ENCODE measurements at places on chromosomes 6 and 20.

DNA sequence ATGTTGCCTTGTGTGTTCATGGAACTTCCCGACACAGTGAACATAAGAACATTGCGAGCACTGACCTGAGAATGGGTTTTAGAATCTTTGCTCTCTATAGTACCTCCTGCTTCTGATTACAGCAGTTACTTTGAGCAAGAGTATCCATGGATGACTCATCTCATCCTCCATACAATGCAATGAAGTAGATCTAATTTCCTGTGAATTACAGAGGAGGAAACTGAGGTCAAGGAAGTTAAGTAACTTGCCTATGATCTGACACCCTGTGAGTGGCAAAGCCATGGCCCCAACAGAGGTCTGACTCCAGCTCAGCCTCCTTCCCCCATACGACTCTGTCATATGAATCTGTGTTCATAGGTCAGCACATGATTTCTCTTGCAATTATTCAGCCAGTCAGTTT lies 518.1 kb downstream of the TFAP2A start:
- no peak for DNase-seq

GRCh38 chr6:112153926-112154607 lies 66.7 kb downstream of the FAM229B start:
- no peak for DNase-seq

- DNase-seq: no peak
These were observed 6.5 kb downstream of the IRF4 start for GRCh38 chr6:398065-398464.

GRCh38 chr6:167829513-167829912 lies 2.8 kb downstream of the AFDN start:
- no peak for DNase-seq

GRCh38 chr6:163252061-163252591 lies 162.4 kb upstream of the QKI start:
- DNase-seq: peak; percentile 3

- DNase-seq: no peak
These were observed 1.5 kb upstream of the SLA2 start for GRCh38 chr20:36647196-36648121.

GRCh38 chr20:24664266-24664986 lies 195.0 kb downstream of the SYNDIG1 start:
- DNase-seq: no peak

DNA sequence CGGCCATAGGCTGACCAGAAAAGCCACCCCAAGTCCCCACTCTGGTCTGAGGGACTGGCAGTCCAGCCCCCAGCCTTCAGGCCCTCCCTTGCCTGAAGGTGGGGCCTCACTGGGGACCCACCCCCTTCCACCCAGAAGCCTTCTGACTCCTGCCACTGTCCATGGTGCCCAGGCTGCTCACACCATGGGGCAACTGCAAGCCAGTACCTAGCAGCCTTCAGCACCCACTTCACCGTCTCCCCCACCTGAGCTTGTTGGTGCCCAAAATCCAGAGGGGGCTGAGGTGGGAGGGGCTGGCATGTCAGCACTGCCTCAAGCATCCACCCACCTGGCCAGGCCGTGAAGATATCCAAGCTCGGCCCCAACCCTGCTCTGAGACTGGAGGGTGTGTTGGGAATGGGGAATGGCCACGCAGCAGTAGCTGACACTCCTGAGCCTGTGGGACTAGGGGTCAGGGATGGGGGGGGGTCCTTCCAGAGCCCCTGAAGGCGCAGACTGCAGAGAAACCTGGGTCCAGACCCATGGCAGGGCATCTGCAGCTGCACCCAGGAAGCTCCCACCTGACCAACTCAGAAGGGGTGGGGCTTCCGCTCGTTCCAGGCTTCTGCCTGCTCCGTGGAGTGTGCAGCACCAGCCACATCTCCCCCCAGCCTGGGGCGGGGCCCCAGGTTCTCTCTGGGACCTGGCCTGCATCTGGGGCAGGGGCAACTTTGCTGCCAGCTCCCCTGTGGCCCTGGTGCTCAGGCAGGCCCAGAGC lies 942.1 kb upstream of the EPHA7 start:
- DNase-seq: no peak

DNA sequence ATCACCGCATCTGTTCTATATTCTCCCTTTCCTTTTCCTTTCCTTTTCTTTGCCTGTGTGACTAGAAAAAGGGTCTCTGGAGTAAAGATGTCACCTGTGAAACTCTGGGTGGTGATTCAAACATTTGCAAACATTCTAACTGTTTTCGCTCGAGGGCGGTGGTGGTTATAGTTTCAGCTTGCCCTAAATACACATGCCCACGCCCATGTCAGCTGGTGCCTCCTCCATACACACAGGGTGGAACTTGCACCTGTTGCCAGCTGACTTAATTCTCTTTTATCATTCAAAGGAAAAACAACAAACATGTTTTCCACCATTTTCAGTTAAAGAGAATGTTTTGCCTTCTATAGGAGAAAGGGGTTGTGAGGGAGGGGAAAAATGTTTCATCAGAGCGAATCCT lies 381.9 kb upstream of the ARID1B start:
- DNase-seq: no peak

- no peak for DNase-seq
These were observed 365.8 kb upstream of the JARID2 start for GRCh38 chr6:14880052-14880451.

DNA sequence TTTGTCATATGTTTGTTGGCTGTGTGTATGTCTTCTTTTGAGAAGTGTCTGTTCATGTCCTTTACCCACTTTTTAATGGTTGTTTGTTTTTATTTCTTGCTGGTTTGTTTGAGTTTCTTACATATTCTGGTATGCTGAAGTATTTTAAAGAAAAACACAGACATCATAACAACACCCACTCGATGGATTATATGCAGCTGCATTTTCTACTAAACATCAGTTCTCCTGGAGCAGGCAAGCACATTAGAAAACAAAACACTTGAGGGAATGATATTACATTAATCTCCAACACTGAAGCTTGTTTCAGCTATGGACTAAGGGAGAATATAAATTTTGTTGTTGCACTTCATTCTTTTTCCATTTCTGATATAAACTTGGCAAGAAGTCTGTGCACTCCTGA lies 42.5 kb upstream of the RFPL4B start:
- DNase-seq: no peak

- DNase-seq: no peak
These were observed 9.3 kb downstream of the CARMIL1 start for GRCh38 chr6:25288518-25288917.

DNA sequence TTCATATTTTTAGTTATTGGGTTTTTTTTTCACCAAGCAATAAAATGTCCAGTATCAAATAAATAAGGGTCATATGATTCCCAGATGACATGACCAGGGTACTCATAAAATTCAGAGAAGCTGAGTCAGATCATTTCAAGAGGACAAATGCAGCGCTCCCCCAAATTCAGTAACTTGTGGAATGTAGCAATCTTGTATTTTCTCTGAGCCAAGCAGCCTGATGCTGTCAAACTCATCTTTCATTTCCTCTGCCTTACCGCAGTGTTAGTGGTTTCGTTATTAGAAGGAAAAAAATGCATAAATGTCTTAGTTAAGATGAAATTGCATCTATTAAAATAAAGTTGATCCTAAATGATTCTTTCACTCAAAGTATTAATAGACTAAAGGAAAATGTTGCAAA lies 57.8 kb upstream of the EDN1 start:
- DNase-seq: peak; percentile 6

DNA sequence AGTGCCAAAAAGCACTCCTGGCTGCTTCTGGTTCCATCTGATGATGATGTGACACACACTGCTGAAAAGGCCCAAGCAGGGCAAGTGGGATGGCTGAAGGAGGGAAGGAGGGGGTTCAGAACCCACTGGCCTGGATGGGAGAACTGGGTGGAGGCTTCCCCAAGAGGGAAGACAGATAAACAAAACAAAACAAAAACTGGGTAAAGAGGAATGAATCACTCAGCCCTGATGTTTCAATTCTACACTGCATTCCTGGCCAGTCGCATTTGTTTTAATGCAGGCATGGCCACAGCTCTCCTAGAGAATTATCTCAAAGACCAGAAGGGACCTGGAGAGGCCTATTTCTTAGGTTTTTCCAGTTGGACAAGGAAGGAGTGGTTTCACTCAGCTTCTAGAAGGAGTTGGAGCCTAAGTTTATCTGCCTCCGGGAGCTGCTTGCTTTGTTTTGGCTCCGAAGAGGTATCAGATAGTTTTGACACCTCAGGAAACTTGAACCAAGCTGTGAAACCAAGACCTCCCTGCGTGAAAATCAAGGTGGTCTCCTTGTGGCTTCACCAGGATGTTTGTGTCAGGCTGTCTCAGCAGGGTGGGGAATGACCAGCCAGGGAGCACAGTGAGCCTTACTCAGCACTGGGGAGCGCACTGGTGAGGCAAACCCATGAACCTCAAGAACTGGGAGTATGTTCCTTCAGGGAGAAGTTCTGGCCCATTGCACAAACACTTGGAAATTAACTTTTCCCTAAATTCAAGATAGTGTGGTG lies 16.1 kb downstream of the TTPAL start:
- DNase-seq: no peak

- DNase-seq: no peak
These were observed 23.8 kb upstream of the FBXO9 start for GRCh38 chr6:53041356-53041755.

- DNase-seq: no peak
These were observed 1.6 kb upstream of the HS3ST5 start for GRCh38 chr6:114344246-114344970.

- peak; percentile 91 for DNase-seq
These were observed 32.8 kb upstream of the SIRPB2 start for GRCh38 chr20:1524004-1524403.

GRCh38 chr6:123224077-123224476 lies 228.0 kb downstream of the CLVS2 start:
- no peak for DNase-seq

DNA sequence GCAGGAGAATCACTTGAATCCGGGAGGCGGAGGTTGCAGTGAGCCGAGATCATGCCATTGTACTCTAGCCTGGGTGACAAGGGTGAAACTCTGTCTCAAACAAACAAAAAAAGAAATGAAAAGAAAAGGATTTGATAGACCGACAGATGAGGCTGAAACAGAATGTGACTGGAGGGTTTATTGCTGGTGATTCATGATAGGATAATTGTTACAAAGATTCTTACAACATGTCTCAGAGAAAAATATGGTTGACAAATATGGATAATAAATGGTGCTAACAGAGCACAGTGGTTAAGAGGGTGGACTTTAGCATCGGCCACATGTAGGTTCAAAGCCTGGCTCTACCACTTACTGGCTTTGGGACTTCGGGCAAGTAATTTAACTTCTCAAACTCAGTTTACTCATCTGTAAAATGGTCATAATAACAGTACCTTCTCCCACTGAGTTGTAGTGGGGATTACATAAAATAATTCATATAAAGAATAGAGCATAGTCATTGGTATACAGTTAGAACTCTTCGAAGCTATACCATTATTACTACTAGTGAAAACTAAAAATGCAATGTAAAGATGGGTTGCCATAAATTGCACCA lies 131.9 kb downstream of the MAP3K7 start:
- no peak for DNase-seq

DNA sequence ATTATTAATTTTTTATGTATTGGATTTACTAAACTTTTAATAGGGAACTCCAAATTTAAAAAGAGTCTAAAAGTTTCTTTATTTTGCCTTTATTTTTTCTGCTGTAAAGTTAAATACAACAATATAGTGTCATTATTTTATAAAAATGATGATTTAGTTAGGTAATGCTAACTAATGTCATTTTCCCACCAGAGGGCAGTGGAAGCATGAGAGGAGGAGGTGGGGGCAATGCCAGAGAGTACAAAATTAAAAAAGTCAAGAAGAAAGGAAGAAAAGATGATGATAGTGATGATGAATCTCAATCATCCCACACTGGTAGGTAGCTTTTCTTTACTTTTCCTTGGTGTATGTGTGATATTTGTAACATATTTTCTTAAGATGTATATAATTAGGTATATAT lies 20.2 kb upstream of the FHL5 start:
- peak; percentile 52 for DNase-seq

- no peak for DNase-seq
These were observed 25.3 kb downstream of the CTCFL start for GRCh38 chr20:57499676-57500075.

GRCh38 chr6:27505209-27506027 lies 32.5 kb upstream of the ZNF184 start:
- peak; percentile 53 for DNase-seq

DNA sequence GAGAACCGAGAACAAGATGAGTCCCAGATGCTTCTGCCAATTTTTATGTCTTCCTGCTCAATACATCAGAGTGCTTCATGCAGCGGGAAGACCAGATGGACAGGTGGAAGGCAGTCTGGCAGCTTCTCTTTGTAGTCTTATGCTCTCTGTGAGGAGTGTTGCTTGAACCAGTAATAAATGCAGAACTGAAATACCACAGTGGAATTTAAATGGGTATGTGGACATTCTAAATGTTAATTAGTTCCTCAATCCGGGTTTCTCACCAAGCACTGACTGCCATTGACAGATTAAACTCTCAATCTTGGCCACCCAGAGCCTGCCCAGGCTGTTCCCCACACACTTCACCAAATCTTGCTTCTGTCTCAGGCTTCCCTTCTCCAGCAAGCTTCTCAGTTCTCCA lies 695.5 kb upstream of the CHD6 start:
- DNase-seq: no peak

GRCh38 chr6:25883991-25884390 lies 9.9 kb upstream of the SLC17A3 start:
- DNase-seq: no peak

- no peak for DNase-seq
These were observed 284.4 kb upstream of the RNF24 start for GRCh38 chr20:4299773-4300172.

GRCh38 chr20:63641146-63641791 lies 12.0 kb downstream of the STMN3 start:
- no peak for DNase-seq

DNA sequence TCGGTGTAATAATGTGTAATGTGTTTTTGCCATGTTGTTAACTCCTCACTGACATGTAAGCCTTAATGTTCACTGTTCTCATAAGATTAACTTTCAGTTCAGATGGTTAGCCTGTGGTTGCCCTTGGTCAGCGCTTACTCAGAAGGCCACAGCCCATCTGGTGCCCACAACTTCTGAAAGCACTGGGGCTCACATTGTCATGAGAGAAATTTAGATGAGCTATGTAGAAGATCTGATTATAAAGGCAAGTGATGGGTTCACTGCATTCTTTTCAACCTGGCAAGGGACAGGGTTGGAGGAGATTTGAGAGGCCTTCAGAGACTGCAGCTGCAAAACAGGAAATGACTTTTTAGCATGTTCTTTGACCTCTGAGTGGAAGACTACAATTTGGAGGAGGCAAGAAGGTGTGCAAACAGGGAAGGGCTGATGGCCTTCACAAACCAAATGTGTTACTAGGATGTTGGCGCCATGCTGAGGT lies 242.3 kb upstream of the SUPT3H start:
- DNase-seq: peak; percentile 11

DNA sequence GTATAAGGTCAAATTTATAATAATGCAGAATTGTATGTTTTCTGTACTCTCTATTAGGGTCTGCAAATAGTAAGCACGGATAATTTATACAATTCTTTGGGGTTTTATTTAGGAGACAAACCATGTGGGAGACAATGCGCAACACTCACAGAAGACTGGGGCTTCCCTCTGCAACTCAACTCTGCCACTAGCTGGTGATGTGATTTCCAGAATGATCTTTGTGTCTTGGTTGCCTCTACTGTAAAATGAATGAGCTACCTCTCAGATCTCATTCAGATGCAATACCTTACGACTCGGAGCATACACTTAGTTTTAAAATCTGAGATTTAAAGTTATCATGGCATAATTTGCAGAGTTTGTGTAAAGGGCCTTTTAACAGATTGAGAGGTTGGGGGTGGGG lies 6.4 kb downstream of the MAN1A1 start:
- DNase-seq: no peak
